ENCODE measurements at places on chromosomes 7 and 10. TPM values are rescaled to one million over a fixed set of nuclear protein-coding genes. Genes with fewer than 3 reads are reported as not detected.

C10orf67 gene
- 0.11 TPM for polyA plus RNA-seq

- no peak for DNase-seq
Observed at GRCh38 chr7:100366411-100367250, 6.7 kb upstream of the PILRA start.

DNA sequence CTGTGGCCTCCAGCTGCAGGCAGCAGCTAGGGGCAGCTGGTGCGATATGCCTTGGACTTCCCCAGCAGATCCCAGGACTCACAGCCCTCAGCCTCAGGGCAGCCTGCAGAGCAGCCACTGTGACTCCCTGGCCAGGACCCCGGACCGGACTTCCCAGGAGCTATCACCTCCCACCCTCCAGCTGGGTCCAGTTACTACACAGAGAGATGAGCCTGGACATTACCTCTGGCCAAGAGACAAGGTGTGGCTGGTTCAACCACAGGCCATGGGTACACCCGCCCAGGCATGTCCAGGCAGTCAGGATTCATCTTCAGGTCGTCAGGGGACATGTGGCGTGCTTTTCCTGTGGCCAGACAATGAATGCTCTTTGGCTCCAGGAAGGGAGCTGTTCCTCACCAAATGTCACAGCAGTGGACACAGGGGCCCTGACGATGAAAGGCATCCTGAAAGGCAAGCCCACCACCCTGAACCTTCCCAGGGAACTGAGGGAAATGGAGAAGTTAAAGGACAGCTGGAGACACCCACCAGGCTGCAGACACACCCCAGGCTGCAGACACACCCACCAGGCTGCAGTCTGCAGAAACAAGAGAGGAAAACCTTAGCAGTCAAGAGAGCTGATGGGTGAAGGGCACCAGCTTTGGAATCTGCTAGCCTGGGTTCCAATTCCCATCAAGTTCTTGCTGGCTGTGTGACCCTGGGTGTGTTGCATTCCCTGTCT is 25.8 kb upstream of the NANOS1 start:
- DNase-seq = no peak

DNA sequence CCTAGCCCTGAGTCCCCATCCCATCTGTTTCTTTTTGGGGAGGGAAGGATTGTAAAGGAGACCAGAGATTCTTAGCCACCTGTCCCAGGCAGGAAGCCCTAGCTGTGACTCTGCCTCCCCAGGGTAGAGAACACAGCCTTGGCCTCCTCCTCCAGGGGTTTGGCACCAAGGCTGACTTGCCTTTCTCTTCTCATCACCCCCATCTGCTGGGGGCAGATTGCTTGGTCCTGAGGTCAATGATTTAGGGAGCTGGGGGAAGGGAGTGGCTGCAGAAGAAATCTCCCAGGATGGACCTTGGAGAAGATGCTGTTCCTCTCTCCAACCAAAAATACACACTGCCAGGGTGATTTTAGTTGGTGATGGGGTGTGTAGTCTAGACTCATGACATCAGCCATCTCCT is 2.6 kb upstream of the MNX1 start:
- DNase-seq = no peak

DNA sequence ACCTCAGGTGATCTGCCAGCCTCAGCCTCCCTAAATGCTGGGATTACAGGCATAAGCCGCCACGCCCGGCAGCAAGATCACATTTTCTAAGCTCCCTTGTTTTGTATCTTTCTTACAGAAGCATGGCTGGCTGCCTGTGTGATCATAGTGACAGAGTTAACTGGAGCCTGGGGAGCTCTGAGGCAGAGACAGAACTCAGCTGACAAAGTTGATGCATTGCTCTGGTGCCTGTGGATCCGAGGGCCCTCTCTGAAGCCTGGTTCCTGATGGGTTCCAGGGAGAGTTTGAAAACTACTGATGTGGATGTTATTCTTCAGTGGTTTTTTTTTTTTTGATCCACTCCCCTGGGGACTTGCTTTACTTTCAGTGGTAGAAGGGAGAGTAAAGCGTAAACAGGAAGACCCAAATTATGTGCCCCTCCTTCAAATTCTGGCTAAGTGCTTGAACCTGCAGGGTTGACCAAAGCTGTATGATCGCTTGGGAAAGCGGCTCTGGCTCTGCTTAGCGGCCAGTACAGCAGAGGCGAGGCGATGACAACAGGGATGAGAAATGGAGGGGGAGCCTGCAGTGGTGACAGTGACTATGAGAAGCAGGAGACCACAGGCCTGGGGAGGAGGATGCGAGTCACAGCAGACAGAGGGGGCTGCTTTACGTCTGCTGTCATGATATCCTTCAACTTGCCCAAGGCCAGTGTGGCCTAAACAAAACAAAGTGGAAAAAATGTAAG is 6.8 kb upstream of the EFCAB10 start:
- no peak for DNase-seq

DNA sequence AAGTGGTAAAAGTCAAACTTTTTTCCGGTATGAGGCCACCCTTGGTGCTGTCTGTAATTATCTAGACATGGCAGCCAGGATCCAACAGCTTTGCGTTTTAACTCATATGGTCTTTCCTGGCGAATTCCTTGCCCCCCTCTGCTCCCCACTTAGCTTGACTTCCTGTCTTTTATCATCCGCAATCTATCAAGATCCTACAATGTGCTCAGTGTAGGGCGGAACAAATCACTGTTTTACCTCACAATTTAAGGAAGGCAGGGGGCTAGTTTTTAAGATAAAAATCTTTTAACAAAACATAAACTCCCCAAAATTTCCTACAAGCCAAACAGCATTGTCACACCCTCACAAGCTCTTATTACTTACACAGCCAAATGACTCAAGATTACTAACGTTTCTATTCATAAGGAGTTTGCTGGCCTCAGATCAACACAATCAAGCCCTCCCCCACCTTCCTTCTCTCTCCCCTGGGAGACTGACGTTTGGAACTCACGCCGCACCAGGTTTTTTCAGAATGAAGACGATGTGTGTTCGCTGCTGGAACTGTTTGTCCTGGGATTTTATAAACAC is 1.3 kb upstream of the CDK14 start:
- peak; percentile 8 for DNase-seq

DNA sequence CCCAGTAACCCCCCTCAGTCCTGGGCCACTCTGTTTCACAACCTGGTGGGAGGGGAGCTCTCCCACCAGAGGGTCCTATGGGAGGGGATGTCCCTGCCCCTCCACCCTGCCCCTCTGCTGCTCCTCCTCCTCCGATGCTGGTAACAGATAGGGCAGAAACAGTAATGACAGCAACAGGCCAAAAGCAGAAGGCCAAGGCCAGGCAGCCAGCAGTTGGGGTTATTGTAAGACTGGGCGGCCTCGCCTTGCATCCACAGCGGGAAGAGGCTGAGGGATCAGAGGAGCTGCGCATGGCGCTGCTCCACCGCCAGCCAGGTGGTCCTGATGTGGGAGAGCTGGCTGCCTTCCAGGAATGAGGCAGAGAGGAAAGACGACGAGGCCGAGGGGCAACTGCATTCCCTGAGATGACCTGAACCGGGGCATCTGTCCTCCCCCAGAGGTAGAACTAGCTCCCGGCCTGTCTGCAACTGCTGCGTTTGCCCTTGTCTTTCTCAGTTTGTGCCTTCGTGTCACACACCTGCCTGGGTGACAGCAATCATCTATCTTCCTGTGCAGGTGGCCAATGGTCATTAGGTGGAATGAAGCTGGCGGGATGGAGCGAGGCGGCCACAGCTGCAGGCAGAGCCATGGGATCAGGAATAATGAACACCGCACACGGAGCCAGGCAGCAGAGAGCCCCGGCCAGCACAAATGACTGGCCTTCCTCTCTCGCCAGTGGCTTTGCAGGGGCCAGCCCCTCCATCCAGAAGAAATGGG is 54.0 kb upstream of the CACUL1 start:
- DNase-seq = no peak

DNA sequence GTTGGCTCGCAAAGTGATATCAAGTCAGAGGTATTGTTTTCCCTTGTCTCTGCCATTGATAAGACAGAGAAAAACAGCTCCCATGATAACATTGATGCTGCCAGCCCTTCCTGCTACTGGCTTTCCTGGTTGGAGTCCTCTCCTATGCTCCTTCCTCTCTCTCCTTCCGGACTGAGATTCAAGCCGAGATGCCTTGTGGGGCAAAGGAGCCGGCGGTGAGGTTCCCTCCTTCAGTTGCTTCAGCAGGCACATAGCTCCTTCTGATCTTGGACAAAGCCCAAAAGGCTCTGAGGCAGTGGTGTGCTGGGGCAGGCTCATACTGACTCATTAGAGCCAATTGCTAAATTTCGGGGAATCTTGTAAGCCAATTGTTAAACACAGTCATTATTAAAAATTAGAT is 8.8 kb upstream of the ZCCHC24 start:
- DNase-seq = no peak
